ENCODE measurements at places on chromosomes 2 and 18.

GRCh38 chr18:3526421-3527354 lies 76.7 kb downstream of the TGIF1 start:
- no peak for DNase-seq

DNA sequence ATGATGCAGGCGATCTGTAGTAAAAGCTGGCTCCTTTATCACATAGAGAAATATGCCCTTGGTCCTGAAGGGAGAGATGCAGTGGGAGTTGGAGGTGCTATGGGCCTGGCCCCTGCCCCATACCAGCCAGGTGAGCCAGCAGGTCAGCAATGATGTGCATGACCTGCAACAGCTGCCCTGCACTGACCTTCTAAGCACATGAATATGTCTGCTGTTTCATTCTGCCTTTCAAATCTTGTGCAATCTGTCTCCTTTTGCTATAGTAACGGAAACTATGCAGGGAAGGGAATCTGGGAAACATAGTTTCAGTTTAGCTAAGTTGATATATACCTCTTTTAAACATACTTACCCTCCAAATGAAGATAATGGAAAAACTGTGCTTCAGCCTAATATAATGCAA lies 235.2 kb downstream of the TDRD15 start:
- no peak for DNase-seq

GRCh38 chr2:142112757-142113221 lies 18.0 kb downstream of the LRP1B start:
- no peak for DNase-seq

DNA sequence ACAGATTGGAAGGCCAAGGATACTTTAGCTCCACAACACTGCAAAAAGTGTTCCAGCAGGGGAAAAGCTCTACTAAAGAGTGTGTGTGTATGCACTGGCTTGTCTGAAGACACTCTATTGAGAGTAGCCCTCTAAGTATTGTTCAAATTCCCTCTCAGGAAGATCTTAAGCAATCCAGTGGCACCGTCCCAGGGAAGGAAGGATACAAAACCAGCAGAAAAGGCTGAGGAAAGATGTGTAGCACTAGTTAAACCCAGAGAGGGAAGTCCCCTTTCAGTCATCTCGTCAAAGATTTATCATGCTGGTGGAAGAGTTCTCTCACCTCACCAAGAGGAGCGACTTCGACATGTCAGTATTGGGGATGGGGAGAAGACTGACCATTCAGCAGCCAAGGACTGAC lies 50.5 kb downstream of the DHRS9 start:
- no peak for DNase-seq

DNA sequence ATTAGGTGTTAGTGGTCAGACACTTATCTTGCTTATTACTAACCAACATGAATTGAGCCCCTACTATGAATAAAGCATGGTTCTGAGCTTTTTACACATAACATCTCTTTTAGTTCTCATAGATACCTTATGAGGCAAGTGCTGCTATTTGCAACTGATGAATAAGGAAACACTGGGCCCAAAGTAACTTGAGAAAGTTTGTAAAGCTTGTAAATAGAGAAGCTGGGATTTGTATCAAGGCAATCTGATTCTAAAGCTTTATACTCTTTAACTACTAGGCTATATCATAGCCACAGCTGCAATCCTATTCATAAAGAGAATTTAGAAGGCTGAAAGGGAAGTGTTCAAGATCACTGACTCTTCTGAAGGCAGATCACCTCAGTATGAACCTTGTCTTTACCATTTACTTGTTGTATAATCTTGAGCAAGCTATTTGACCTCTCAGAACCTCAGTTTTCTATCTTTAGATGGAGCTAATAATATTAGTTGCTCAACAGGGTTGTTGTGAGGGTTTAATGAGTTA lies 60.4 kb downstream of the ABCB11 start:
- no peak for DNase-seq

- DNase-seq = no peak
Observed at GRCh38 chr2:127769587-127769986, 41.4 kb downstream of the WDR33 start.

DNA sequence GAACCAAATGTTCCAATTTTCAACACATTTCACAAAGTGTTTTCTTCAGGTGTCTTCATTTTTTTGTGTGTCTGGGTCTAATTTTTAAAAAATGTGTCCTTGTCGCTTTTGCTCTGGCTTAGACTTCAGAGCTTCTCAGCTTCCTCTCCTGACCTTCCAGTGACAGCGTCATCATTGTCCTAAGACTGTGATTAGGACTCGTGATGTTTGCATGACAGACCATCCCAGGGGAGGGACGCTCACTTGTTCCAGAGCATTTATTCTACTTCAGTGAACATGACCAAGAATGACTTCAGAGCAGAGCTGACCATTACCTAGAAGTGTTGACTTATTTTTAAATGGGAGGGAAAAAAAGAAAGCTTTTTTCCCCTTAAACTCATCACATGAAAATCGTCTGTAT lies 591.9 kb downstream of the IRS1 start:
- DNase-seq = no peak

All from activated CD4-positive, alpha-beta T cell treated with anti-CD3 and anti-CD28 coated beads for 1 hour (primary cell).